Activated naive CD4-positive, alpha-beta T cell treated with anti-CD3 and anti-CD28 coated beads, Interleukin-2, amount 50 U/mL, for 72 hours (primary cell): ENCODE measurements at places on chromosomes 13 and 19.

GRCh38 chr19:801861-802497 lies 4.7 kb downstream of the PTBP1 start:
- no peak for DNase-seq

DNA sequence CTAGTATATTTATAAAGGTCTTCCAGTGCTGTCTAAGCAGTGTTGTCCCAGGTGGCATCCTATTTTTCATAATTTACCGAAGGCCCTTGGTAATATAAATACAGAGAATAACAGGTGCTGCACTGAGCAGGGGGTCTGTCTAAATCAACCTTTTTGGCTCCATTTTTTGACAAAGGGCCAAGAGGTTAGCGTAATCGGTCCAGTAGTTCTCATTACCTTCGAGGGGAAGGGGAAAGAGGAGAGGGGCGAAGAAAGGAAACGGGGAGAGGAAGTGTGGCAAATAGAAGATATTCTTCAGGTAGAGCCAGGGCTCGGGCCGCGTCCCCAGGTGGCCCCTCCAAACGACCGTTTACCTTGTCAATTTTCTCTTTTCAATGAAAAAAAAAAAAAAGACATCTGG lies 749 bp upstream of the PAN3 start:
- no peak for DNase-seq

DNA sequence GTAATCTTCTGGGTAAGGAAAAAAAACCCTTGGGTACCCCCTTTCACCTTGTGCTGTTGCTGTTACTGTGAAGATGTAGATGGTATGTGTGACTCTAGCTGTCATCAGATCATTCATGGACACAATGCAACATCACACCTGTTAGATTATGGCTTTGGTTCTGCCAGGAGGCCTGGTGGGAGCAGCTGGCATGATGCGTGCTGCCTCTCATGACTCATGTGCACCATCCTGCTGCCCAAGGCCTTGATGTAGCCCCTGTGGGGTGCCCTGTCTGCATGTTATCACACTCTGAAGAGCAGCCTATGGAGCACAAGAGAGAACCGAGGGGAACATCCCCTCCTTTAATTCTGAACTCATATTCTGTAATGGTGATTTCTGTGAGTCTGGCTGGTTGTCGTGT lies 57.7 kb upstream of the TEX29 start:
- no peak for DNase-seq

DNA sequence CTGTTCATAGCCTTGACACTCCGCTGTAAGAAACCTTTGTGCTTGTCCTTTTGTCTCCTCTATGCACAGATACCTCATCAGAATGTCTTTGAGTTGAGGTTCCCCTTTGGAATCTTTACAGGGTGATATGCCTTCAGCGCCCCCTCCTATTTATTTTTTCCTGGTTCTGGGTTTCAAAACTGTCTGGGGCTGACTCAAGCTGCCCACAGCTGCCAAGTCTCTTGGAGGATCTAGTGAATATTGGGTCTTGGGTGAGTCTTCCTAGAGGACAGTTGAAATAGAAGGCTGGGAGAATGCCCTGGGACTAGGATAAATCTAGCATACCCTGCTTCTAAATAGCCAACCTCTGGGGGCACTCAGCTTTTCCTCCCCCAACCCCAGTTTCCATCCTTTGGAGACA lies 930 bp downstream of the ZNF136 start:
- DNase-seq: no peak

DNA sequence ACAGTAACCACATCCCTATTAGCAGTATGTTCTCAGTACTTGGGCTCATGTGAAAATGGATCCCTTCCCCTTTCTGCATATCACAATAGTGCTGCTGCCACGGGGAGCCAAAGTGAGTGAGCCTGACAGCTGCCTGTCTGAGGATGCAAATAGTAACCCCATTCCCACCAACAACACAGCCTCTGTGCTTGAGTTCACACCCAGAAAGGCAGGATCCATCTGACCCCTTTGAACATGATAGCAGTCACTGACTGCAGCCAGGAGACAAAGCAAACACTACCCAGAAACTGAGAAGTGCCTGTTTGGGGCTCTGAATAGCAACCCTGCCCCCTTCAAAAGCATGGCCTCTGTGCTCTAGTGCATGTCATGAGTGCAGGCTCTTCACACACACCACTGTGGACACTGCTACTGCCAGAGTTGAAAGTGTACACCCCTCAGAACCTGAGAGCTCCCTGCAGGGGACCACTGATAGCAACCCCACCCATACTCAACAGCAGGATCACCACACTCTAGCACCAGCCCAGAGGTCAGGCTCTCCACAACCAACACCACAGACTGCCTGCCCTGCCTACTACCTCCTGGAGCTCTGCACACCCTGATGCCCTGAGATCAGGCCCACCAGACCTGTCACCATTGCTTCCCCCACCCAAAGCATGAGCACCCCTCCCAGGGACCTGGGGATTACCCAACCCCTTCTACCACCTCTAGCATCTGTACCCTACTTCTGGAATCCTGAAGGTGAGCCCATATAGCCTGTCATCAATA lies 1563.5 kb upstream of the PRR20A start:
- DNase-seq: no peak

DNA sequence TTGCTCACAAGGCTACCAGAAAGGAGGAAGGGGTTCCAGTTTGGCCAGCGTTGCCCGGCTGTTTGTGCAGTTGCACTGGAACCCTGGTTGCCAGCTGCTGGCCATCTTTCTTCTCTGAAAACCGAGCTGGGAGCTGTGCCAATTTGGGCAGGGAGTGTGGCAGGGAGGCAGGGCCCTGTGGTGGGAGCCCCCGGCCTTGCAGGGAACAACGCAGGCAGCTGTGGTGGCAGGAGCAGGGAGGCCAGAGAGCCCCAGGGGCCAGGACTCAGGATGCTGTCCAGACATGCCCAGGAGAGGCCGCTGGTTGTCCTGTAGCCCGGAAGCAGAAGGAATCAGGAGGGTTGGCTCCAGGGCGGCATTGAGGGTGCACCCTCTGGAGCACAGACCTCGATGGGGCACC lies 4.8 kb downstream of the KMT5C start:
- no peak for DNase-seq

- DNase-seq: no peak
Measured at GRCh38 chr13:80131204-80131603, 209.7 kb downstream of the SPRY2 start.

- no peak for DNase-seq
Measured at GRCh38 chr13:38941353-38941945, 49.2 kb downstream of the STOML3 start.

DNA sequence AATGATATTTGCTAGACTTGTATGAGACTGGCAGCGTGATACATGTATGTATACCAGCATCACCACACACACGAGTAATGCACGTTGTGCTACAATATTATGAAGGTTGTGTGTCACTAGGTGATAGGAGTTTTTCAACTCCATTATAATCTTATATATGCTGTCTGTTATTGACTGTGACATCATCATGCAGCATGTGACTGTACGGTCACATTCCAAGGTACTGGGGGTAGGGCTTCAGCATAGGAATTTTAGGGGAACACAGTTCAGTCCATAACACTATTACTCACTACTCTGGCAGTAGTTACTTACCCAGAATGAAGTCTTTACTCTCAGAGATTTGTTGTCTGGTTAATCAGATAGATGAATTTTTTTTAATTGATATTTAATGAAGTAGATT lies 91.1 kb downstream of the CDK8 start:
- no peak for DNase-seq

DNA sequence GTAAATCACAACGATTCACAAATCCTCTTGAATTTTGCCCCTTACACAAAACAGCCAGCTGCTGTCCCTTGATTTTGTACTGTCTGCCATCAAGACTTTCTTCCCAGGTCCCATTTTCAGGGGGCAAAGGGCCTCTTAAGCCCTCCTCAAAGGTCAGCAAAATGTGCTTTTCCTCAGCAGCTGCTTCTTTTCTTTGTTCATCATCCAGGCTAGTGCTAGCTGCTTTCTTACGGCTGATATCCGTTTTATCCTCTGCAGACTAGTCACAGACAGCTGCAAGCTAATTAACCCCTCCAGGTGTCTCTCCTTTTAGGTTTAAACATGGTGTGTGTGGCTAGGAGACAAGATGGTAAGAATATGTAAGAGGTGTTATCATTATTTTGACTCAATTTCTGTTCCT lies 90.9 kb downstream of the NALCN start:
- DNase-seq: no peak

- no peak for DNase-seq
Measured at GRCh38 chr13:72561791-72562190, 165.6 kb downstream of the MZT1 start.

GRCh38 chr13:28540612-28541011 lies 45.7 kb upstream of the FLT1 start:
- DNase-seq: no peak

DNA sequence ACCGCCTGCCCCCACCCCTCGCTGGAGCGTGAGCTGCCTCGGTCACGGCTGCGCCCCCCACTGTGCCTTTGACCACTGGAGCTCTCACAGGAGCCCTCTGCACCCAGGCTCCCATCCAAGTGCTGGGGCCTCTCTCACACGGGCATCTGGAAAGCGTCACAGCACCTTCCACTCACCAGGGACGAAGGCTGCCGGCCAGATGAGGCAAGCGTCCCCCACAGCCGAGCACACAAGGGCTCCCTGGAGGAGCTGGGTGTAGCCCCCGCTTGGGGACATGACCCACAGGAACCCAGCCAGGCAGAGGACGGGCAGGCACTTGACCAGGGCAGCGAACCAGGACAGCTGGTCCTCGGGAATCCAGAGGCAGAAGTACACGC lies 560 bp downstream of the TMEM86B start:
- DNase-seq: no peak

- DNase-seq: peak; percentile 70
Measured at GRCh38 chr13:46168341-46168740, 13.6 kb downstream of the LCP1 start.

- DNase-seq: no peak
Measured at GRCh38 chr19:34667349-34668076, 9.4 kb downstream of the SCGB2B2 start.

DNA sequence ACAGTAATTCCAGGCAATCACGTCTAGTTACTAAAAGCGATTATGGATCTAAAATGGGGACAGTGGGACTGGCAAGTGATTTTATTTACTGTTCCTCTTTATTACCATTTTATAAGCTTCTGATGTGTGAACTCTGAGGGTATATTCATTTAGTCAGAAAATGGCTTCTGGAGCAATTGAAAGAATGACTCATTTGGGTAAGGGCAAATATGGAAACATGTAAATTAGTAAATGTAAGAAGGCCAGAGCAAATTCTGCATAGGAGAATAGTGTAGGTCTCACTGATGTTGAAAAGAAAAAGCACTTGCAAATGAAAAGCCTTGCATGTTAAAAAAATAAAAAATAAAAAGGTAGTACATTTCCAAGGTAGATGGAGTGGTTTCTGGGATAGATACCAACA lies 262.2 kb downstream of the KLF5 start:
- DNase-seq: no peak

- no peak for DNase-seq
Measured at GRCh38 chr19:7442423-7442822, 46.4 kb downstream of the PEX11G start.

GRCh38 chr13:93529961-93530360 lies 303.4 kb downstream of the GPC6 start:
- DNase-seq: no peak

DNA sequence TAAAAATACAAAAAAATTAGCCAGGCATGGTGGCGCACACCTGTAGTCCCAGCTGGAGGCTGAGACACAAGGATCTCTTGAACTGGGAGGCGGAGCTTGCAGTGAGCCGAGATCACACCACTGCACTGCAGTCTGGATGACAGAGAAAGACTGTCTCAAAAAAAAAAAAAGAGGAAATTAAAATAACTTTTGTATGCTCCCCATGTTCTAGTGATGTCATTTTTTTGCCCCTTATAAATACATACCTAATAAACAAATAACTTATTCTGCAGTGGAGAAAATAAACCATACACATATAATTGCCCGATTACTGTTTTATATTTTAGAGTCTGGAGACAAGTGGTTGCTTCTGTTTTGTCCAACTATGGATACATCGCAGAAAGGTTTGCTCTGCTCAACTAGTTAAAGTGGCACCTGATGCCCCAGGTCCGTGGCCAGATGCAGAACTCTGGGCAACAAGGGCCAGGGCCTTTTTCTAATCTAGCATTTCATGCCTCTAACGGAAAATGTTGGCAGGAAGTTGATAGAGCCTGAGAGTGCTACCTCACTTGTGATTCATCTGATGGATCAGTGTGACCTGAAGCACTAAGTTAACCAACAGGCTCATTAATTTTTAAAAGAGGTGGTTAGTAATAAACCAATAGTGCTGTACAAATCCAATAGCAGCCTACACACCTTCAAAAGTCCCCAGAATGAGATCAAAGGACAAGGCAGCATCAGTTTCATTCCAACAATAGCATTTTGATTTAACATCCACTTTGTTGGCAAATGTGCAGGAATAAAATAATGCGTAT lies 18.8 kb downstream of the UBE2L5 start:
- DNase-seq: no peak

GRCh38 chr13:37766502-37766901 lies 103.1 kb downstream of the TRPC4 start:
- DNase-seq: no peak

GRCh38 chr19:10600149-10600548 lies 13.0 kb upstream of the AP1M2 start:
- DNase-seq: no peak

DNA sequence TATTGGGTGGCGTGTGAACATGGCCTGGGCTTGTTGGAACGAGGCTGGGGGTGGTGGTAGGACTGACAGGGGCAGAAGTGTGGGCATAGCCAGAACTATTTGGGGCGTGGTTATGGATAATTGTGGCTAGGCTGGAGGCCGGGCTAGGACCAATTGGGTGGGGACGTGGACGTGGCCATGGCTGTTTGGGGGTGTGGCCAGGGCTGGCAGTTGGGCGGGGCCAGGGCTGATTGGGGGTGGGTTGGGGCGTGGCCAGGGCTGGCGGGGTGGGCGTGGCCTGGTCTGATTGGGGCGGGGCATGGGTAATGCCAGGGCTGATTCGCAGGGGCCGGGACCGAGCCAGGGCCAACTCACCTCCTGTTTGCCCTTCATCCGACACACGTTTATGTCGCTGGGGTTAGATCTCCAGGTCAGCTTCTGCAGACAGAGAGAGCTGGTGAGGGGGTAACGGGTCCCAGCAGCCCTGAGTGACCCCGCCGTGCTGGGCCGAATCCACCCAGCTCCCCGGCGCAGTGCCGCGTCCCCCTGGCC lies 2.8 kb downstream of the SEMA6B start:
- no peak for DNase-seq

GRCh38 chr19:17210296-17210695 lies 4.9 kb upstream of the USE1 start:
- DNase-seq: no peak

DNA sequence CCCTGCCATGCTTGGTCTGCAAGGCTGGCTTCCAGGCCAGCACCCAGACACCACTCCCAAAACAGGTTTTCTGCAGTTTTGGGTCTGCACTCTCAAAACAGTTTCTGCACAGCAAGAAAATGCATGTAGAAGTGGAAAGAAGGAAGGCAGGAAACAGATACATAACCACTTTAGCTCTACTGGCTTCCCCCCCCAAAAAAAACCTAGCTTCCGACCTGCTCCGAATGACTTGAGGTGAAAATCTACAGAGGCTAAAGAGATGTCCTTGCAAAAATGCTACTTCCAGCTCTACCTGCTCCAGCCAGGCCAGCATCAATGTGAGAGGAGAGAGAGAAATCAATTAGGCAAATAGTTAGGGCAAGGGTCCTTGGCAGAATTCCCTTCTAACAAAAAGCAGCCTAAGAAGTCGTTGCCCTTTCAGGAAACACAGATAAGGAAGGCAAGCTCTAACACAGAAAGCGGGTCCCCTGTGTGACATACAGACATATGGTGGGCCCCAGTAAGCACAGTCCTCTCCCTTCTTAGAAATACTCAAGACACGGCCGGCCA lies 3.4 kb downstream of the C19orf12 start:
- no peak for DNase-seq

GRCh38 chr19:39403331-39404312 lies 3.0 kb upstream of the ZFP36 start:
- DNase-seq: peak; percentile 89

- no peak for DNase-seq
Measured at GRCh38 chr19:33292595-33293254, 9.6 kb downstream of the CEBPA start.
